NCI-H446 (cell line): ENCODE measurements at places on chromosomes 5 and 9.

DNA sequence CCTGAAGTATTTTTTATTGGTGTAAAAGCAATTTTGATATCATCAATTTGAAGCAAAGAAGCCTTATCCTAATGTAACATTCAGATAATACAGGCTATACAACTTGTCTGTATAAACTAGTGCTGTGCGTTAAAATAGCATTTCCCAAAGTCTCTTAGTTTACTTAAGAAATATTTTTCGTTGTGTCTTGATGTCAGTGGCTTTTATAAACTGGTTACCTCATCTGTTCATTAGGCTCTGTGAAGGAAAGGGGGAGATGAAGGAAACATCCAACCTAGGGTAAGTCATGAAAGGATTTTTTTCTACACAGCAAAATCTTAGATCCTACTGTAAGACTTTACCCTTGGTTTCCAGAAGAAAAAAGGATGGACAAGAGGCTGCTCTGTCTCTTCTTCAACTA, 272.9 kb downstream of the PJA2 start:
- no peak for DNase-seq

GRCh38 chr9:71783120-71783523, 14.8 kb upstream of the CEMIP2 start:
- DNase-seq, result no peak

DNA sequence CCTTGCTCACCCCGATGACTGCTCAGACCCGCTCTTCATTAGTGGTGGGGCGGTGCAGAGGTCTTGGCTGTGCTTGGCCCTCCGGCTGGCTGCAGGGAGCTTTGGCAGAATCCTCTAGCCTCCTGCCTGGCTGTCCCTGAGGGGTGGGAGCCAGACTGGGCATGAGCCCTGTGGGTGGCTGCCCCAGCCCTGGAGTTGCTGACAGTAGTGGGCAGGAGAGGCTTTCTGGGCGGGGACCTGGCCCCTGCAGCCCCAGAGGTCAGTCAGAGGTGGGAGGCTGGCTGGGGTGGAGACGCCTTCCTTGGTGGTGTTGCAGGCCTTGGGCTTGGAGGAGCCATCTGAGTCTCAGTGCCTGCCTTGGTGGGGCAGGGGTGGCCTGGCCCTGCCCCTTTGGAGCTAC, 146.0 kb downstream of the RXRA start:
- DNase-seq, result no peak

- DNase-seq, result no peak
These were observed 3.9 kb upstream of the TAL2 start for GRCh38 chr9:105658351-105658750.

GRCh38 chr5:128084228-128085167, 932 bp downstream of the SLC12A2 start:
- DNase-seq, result no peak

- no peak for DNase-seq
These were observed 87.4 kb upstream of the CD180 start for GRCh38 chr5:67283988-67284487.

DNA sequence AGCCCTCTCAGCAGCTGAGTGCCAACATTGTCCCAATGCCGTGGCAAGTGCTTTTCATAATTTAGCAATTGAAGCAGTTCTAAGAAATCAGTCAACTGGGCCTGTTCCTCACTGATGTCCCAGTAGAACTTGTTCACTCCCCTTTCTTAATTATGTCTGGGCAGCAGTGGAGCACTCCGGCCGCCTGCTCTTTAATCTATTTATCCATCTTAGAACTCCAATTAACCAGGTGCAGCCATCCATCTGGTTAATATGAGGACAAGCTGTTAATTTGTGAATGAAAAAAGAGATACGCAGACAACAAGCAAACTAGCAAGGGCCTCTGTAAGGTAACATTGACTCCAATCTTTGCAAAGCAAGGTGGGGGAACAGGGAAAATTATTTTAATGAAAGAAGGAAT, 39.4 kb downstream of the MAT2B start:
- DNase-seq, result no peak

- DNase-seq, result no peak
These were observed 10.2 kb downstream of the GFRA3 start for GRCh38 chr5:138264183-138264582.

- no peak for DNase-seq
These were observed 10.5 kb downstream of the IL12B start for GRCh38 chr5:159319832-159320231.

- no peak for DNase-seq
These were observed 11.8 kb upstream of the CXXC5 start for GRCh38 chr5:139636207-139636792.
